ENCODE measurements at places on chromosomes 12 and 14.

- DNase-seq = no peak
Measured at GRCh38 chr14:77141214-77142004, at the start of gene ZDHHC22. ZDHHC22 (minus strand) TSS chr14:77141791; CDS start chr14:77139738, 2,053 bp downstream.

GRCh38 chr12:11016937-11017336 lies 5.5 kb downstream of the TAS2R19 start:
- DNase-seq = no peak

DNA sequence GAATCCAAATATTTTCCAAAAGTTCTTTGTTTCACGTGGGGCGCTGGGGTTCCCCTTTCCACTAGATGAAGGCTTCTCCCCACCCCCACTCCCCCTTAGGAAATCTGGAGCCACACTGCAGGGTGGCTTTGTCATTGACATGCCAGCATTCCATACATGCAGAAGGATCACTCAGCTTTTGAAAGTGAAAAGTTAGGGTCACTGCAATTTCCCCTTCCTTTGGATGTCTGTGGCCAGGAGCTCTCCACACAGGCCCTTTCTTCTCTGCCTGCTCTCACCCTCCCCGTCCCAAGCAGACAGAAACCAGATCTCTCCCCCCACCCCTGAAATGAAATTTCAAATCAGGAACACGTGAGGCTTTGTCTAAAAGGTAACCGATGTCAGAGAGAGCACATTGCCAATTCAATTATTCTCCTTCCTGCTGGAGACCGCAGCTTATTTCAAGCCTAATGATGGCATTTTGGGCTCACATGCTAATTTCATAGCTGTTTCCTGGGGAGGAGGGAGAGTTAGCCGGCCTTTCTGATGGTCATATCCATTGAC lies 153.9 kb upstream of the RFLNA start:
- DNase-seq = no peak

DNA sequence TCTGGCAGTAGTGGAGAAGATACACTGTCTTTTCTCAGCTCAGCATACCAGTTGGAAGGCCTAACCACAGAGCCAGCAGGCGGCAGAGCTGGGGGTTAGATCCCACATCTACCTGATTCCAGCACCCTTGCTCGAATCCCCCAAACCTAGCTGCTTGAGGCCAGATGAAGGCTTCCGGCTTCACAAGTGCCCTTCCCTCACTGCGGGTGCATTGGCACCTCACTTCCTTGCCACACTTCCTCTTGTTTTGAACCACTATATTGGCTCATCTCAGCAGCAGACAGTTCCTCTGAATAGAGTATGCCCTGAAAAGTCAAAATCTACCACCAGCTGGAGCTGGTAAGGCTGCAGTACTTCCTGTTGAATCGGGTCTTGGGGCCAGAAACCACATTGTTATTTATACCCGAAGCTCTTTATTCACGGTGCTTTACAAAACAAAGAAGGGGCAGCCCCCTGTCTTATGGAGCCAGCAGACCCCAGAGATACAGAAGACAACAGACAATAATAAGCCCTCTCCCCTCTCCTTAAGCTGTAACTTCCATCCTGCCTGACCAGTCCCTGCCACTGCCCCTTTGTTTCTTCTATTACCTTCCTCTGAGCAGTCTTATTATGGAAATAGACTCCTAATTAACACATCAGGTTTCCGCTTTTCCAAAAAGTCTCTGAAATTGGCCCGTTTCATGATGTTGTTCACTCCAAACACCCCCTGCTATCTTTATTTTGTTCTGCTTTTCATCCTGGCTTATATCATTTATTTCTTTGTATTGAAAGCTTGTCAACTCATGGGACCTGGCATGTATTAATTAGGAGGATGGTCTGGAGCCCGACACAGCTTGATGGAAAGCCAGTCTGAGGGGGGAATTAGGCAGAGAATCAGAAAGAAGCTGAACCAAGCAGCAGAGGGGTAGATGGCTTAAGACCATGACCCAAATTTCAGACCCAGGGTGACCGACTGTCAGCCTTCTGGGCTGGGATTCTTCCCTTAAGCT lies 233.5 kb downstream of the EFCAB11 start:
- no peak for DNase-seq

DNA sequence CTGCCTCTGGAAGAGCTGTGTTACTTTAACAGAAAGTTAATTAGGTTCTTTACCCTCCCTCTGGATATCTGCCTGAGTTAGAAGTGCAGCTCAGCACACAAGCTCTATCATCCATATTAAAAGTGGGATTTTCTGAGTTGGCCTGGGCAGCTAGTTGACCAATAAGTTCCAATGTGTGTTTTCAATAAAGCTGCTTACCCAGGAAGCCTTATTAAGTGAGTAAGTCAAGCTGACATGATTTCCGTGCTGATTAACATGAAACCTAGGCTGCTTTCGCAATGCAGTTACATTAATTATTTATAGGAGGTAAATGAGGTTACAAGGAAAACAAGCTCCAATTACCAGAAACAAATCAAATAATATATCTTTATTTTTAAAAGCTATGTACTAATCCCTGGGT lies 4.8 kb downstream of the NEUROD4 start:
- no peak for DNase-seq

- DNase-seq = no peak
Measured at GRCh38 chr14:54108481-54109471, 152.2 kb upstream of the BMP4 start.

GRCh38 chr12:47813511-47814196 lies 6.0 kb downstream of the HDAC7 start:
- DNase-seq = no peak

- no peak for DNase-seq
Measured at GRCh38 chr12:90974286-90974685, 19.3 kb upstream of the CCER1 start.

DNA sequence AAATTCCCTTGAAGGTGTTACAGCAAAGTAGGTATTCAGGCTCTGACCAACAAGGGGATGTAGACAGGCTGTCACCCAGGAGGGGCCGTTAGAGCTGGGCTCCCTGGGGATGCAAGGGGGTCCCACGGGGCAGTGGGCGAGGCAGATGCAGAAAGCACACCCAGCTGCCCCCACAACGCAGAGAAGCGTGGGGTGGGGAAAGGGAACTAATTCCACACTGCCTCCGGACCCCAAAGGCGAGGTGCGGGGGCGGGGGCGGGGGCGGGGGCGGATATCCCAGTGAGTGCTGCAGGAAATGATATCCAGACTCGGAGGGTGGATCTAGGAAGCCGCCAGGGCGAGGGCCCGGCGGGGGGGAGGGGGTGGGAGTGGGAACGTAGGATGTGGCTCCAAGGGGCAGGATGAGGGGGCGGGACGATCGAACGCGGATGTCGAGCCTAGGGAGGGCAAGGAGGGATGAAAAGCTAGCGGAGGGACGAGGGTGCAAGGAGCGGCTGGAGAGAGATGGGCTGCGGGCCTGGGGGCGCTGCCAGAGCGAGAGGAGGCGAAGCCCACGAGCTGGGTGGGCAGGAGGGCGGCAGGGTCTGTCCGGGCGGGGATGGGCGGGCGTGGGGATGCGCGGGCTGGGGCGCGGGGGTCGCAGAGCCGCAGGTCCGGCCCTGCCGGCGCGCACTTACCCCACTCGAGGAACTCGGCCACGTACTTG lies 874 bp downstream of the CDC42BPB start:
- DNase-seq = no peak

DNA sequence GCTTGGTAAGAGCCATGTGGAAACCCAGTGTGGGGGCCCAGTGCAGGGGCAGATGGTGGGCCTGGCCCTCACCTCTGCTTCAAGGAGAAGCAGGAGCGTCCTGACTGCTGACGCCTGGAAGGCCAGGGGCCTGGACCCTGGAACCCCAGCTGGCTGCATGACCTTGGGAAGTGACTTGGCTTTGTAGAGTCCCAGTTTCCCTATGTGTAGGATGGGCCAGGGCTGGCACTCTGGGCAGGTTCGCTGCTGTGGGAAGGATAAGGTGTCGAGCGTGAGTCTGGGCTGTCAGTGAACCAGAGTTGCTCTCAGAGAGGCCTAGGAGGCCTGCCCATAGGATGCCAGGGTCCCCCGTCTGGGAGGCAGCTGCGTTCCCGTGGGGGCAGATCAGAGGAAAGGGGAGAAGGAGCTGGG lies 43.2 kb downstream of the TRAFD1 start:
- DNase-seq = no peak

- DNase-seq = no peak
Measured at GRCh38 chr12:6612247-6612646, 5.1 kb upstream of the CHD4 start.

GRCh38 chr12:560691-561390 lies 101.1 kb downstream of the B4GALNT3 start:
- no peak for DNase-seq

DNA sequence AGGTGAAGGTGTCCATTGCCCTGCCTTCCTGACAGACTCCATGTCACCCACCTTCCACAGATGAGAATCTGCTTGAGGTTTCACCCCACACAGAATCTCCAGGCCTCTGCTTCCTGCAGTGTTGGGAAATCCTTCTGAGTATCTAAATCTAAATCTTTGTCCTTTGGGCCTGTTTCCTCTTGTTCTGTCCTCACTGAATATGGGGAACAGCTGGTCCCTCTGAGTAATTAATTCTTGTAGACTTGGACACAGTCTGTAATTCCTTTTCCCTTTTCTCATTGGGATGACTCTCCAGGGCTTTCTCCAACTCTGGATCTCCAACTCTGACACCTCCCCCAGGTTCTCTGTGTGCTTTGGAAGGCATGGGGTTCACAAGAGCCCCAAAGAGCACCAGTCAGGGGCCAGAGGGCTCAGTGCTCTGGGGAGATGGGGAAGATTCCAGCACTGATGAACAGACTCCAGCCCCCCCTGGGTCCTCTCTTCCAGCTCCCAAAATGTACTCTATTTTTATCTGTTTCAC lies 2.3 kb upstream of the ACVRL1 start:
- DNase-seq = no peak

- DNase-seq = no peak
Measured at GRCh38 chr12:27464220-27464554, 17.7 kb downstream of the SMCO2 start.

GRCh38 chr12:109352184-109352583 lies 4.5 kb downstream of the MYO1H start:
- DNase-seq = no peak

- no peak for DNase-seq
Measured at GRCh38 chr12:108307006-108307405, 32.1 kb downstream of the CMKLR1 start.

- no peak for DNase-seq
Measured at GRCh38 chr12:9149372-9149771, 33.7 kb upstream of the A2M start.

DNA sequence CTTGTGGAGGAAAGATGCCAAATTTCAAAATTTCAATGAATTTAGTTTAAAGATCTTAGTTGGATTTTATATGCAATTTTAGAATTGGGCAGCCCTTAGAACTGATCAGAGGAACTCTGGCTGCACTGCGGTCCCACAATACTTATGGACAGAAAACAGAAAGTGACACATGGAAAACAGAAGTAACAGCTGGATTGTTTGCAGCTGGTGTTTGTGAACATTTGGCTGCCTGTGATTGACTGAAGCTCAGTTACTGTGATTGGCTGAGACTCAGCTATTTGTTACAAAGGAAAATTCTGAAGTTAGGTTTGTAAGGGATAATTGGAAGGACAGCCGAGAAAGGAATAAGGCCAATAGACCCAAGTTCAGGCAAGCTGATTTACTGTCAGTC lies 10.0 kb upstream of the KRT86 start:
- DNase-seq = no peak

DNA sequence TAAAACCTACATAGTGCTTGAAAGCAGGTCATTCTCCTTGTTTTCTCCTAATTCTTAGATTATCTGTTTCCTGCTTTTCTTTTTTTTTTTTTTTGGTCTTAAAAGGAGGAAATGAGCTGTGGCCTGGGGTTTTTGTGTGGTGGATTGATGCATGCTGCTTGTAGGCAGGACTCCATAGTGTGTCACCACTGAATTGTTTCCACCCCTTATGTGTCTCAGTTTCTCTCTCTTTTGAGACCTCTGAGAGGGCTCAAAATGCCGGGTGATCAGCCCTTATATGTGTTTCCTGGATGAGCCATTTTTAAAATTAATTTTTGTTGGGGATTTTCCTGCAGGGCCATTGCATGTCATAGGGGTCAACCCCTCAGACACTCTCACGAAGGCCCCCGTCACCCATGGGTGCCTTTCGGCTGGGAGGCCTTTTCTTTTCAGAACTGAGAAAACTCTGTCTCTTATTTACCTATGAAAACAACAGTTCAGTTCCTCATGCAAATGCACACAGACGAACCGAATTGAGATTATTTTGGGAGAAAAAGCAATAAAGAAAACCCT lies 32.0 kb upstream of the LRRK2 start:
- no peak for DNase-seq

- no peak for DNase-seq
Measured at GRCh38 chr12:6603095-6603567, 4.0 kb downstream of the CHD4 start.

- DNase-seq = no peak
Measured at GRCh38 chr12:6507102-6507998, 13.4 kb downstream of the NCAPD2 start.

GRCh38 chr14:87996291-87996592 lies 3.3 kb upstream of the GALC start:
- no peak for DNase-seq

DNA sequence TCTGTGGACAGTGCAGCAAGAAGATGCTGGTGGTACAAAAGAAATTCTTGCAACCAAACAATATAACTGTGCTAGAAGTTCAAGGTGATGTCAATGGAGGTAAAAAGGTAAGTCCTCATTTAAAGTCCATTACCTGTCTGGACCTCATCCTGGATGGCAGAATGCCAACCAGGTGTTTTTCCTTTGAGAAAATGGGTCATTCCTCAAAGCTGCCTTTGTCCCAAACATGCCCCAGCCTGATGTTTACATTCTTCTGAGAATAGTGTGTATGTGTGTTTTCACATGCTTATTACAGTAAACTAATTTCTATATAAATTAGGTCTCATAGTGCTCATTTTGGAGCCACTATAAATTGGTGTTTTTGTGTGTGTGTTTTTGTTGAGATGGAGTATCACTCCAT lies 24.9 kb downstream of the ACTR6 start:
- DNase-seq = no peak

GRCh38 chr14:33026850-33027430 lies 88.3 kb downstream of the NPAS3 start:
- DNase-seq = no peak

- no peak for DNase-seq
Measured at GRCh38 chr14:60508363-60508706, 611 bp upstream of the SIX6 start.

GRCh38 chr12:21026302-21026701 lies 104.7 kb upstream of the SLCO1B1 start:
- DNase-seq = no peak

GRCh38 chr12:48814262-48815125 lies 3.8 kb upstream of the CACNB3 start:
- peak; percentile 88 for DNase-seq

GRCh38 chr12:76346798-76347420 lies 1.3 kb downstream of the BBS10 start:
- DNase-seq = no peak

- no peak for DNase-seq
Measured at GRCh38 chr12:57233357-57234232, 4.1 kb downstream of the SHMT2 start.

DNA sequence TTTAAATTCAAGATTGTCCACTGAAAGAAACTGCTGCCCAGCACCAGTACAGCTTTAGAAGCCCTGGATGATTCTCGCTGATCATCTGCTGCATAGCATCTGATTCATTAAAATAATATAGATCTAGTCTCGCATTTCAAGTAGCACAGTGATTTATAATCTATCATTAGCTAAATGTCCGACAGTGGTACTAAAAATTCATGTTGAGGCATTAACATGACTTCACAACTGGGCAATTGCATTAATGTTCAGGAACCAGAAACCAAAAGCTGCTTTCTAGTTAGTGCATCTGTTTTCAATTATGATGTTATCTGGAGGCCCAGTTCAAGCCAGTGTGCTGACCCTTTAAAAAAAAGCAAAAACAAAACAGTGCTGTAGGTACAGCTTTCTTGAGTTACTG lies 1987.2 kb upstream of the SEL1L start:
- DNase-seq = no peak

Measured in omental fat pad (tissue), 4 donors.